ENCODE measurements at places on chromosomes 3 and 15.
A peak's percentile ranks its signal among the peaks of the same experiment; 100 is the strongest.

GRCh38 chr15:101521069-101521468, 31.6 kb upstream of the PCSK6 start:
- DNase-seq = no peak

GRCh38 chr3:113565555-113565954, 33.2 kb downstream of the SIDT1 start:
- no peak for DNase-seq

GRCh38 chr3:133747907-133748639, 1.9 kb downstream of the TF start:
- no peak for DNase-seq

DNA sequence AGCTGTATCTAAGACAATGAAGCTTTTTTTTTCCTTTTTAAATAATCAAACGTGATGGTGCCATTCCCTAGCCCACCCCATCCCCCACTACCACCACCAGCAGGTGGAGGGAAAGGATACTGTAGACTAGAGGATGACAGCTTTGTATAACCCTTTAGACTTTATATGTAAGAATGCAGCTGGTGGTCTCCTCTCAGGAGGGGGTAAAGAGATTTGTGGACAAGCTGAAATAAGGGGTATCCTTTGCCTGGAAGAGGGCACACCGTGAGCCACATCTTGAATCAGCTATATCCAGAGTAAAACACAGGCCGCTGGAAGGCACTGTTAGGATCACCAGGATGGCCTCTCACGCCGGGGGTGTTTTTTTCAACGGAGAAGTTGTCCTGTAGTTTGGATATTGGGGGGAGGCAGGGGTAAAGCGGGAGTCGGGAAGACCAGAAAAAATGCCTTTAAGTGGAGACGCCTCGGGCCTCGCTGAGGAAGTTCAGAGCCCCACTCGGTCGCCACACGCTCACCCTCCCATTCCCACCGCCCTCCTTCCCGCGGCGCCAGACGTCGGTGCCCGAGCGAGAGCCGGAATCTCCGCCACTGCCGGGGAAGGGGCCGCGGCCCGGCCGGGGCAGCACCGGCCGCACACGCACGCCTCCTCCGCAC, 986 bp downstream of the KPNA4 start:
- no peak for DNase-seq

- peak; percentile 81 for DNase-seq
Measured at GRCh38 chr3:190172751-190173150, 52.1 kb upstream of the P3H2 start.

DNA sequence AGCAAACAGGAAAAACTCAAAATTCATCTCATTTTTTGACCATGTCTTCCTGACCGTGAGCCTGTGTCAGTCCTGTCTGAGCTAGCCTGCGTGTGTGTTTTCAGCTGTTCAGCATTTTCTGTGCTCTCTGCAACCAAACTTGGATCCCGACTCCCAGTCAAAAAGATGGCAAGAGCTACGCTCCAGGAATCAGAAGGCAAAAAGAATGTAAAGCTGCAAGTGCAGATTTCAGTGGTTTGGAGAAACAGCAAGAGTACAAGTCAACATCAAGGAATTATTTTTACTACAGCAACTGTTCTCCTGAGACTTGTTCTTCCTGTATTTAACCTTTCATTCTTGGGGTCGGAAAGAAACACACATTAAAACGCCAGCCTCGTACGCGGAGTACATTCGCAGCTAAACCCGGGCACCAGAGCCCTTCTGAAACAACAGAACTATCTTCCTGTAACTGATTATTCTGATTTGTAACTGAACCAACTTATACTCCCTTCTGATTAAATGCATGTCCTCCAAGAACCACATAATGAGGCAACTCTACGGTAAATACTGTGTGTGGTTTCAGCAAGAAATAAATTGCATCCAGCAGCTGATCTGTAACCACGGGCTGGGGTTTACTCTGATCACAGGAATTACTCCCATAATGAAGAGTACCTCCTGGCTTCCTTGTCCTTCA, 107.4 kb downstream of the LRIG1 start:
- no peak for DNase-seq

DNA sequence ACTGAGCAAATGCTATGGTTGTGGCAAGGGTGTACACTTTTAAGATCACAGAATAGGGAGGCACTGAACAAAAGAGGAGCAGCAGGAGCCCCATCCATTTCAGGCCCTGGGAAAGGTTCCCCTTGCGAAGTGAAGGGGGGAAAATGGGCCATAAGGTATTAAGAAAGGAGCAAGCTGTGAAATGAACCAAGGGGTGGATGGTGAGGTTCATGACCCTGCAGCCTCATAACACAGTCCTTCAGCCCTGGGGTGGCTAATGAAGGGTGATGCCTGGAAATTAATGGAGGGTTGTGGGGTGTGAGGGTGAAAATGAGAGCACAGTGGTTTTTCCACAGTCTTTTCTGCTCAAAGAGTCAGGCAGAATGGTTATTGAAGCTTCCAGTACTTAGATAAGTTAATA, 150.1 kb downstream of the PDZRN3 start:
- DNase-seq = no peak

GRCh38 chr15:36432161-36432560, 147.3 kb upstream of the CDIN1 start:
- peak; percentile 21 for DNase-seq

DNA sequence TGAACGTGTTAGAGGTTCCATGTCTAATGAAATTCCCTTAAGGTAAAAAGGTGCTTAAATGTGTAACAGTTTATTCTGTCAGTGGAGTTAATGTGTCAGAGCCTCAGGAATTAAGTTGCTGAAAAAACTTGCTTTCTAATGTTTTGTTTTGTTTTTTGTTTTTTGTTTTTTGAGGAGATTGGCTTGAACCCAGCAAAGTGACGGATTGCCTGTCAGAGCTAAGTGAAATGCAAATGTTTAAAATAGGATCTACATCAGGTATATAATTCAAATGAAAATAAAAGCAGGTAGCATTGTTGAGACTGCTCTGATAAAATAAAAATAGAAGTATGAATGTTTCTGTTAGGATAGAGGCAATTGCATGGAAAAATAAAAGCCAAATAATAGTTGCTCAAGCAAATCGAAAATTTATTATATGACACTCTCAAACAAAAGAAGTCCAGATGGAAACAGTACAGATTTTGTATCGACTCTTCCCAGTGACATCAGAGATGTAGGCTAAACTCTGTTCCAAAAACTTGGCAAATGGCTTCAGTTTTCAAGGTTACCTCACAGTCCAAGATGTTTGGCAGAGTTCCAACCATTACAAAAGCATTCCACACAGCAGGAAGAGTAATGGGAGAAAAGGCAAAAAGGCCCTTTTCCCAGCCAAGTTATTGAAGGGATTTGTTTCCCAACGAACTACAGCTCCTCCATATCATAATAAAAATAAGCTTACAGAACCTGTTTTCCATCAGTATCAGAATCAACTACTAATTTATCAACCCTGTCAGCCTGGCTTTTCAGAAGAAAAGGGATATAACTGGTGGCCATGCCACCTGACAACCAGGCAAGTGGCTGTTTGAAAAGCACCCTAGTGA, 291.0 kb downstream of the TBL1XR1 start:
- DNase-seq = peak; percentile 48

GRCh38 chr15:89745131-89745530, 5.9 kb downstream of the MESP1 start:
- no peak for DNase-seq

GRCh38 chr3:10432931-10433330, 72.5 kb downstream of the ATP2B2 start:
- no peak for DNase-seq

DNA sequence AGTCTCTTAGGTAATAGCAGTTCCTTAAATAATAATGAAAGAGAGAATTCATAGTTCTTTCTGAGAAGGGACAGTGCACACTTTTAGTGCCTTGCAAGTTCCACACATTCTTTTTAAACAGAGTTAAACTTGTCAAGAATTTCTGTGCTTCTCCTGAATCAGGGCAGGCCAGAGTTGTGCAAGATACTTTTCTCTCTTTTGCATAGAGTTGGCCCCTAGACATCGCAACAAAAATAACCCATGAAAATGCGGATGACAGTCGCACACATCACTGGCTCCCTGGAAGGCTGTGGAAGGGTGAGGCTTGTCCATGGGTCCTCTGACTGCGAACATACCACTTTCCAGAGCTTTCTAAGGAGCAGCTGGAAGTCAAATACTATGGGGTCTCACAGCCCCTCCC, 40.1 kb downstream of the FBLN2 start:
- DNase-seq = no peak

DNA sequence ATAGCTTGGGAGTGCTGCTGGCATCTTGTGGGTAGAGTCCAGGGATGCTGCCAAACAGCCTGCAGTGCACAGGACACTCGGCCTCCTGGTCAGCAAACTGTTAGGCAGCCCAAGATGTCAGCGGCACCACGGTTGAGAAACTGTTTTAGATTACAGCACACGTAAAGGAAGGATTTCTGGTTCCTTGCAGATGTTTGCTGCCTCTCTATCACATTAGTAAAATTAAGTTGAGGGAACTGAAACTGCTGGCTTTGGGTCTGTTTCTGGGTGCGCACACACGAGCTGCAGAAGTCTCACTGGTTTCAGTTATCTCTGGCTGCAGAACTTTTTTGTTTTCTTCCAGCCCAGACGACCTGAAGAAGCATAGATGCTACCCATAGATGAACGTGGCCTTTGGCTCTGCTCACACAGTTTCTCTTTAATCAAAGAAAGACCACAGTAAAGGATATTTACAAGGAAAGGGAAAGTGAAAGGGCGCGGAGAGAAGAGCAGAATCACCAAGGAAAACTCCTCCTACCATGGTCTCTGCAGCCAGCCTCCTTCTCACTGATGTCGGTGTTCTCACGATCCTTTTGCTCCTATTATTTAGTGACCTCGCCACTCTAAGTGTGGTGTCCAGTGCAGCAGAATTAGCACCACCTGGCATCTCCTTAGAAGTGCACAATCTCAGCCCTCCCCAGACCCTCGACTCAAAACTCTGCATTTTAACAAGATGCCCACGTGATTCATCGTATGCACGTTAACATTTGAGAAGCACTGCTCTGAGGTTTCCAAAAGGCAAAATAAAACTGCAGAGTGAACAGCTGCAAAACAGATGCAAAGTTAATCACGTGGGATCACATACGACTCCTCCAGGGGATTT, 50.6 kb upstream of the AKAP13 start:
- DNase-seq = no peak

GRCh38 chr15:101014921-101015841, 96.0 kb downstream of the LRRK1 start:
- DNase-seq = peak; percentile 52

GRCh38 chr3:38985981-38986380, 65.8 kb downstream of the SCN11A start:
- DNase-seq = no peak

GRCh38 chr3:139934613-139935015, 371 bp upstream of the CLSTN2 start:
- DNase-seq = peak; percentile 31

DNA sequence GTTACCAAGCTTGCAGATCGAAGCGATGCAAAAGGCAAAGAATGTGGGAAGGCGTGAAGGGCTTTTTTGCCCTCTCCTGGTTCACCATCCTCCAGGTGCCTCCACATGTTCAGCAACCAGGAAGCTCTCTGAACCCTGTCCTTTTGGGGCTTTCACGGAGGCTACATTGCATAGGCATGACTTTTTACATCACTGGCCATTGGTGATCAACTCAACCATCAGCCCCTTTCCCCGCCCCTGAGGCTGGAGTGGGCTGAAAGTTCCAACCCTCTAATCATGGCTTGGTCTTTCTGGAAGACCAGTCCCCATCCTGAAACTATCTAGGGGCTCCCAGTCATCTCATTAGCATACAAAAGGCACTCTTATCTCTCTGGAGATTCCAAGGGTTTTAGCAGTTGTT, 52.6 kb downstream of the UACA start:
- no peak for DNase-seq

DNA sequence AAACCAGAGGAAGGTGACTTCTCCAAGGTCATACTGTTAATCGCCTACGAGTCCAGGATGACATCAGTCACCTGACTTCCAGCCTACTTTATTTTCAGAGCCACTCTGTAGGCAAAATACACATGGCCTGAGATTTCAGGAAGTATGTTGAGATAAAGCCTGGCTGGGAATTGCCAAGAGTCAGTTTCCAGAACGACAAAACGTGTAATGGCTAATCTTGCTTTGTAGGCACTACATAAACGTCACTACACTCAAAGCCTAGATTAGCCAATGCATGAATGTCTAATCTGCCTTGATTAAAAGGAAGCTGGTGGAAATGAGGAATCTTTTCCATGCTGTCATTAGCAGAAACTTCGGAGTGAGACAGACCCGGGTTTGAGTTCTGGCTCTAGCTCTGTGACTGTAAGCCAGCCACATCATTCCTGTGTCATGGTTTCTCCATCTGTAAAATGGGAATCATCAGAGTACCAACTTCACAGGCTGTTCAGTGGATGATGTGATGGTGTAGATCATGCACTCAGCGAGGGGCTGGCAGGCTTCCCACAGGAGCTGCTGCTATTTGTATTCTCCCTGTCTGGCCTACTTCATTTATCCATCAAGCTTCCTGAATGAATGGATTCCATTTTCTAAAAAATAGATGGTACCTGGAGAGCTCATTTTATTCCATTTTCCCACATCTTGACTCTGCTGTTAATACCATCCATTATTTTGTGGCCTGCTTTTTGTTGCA, 241.9 kb downstream of the XXYLT1 start:
- no peak for DNase-seq

DNA sequence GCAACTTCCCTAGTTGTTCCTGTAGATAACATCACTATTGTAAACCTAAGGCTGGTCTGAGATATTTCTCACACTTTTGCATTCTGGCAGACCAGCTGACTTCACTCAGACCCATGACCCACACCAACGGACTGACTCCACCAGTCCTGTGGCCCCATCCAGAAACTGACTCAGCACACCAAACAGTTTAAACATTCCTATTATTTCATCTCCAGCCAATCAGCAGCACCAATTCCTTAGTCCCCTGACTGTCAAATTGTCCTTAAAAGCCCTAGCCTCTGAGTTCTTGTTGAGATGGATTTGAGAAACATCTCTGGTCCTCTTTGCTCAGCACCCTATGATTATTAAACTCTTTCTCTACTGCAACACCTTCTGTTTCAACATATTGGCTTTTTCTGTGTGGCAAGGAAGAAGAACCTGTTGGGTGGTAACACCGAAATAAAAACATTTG, 12.2 kb upstream of the IDH2 start:
- DNase-seq = no peak

GRCh38 chr3:172084871-172085556, 45.6 kb downstream of the FNDC3B start:
- DNase-seq = no peak

All from bronchial epithelial cell (primary cell).